Activated naive CD8-positive, alpha-beta T cell treated with anti-CD3 and anti-CD28 coated beads, Interleukin-2, amount 50 U/mL, for 24 hours (primary cell): ENCODE measurements at places on chromosomes 3 and 15.
A peak's percentile ranks its signal among the peaks of the same experiment; 100 is the strongest.

- DNase-seq = no peak
- H3K27me3 ChIP-seq = no peaks in the 10 kb centered on the region
- peak overlapping the region; percentile 83 for H3K27ac ChIP-seq
- no peak overlapping the region for H3K4me3 ChIP-seq
These were observed 66.6 kb downstream of the NUP210 start for GRCh38 chr3:13353506-13353905.

DNA sequence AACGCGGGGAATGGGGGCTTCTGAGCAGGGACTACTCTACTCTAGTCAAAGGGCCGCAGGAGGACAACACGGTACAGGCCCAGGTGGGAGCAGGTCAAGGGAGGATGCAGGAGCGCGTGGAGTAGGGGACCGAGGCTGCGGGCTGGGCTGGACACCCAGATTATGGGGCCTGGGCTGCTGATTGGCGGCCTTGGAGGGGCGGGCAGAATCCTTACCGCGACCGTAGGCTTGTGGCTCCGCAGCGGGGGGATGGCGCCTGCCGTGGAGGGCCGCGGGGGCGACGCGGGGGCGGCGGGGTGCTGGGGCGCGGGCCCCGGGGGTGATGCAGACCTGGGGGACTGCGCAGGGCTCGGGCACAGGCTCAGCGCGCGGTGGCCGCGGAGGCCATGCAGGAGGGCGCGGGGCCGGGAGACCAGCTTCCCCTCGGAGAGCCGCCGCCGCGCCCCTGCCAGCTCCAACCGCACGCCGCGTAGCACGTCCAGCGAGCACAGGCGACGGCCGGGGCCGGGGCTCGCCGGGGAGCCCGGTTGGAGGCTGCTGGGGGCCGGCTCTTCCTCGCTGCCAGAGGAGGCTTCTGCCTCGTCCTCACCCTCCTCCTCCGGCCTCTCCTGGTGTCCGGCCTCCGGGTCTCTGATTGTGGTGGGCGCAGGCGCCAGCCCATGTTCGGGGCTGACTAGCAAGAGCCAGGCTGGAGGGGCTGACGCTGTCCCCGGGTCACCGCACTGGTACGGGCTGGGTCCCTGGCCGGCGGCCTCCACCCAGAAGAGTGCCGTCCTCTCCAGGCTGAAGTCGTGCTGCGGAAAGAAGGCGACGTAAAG is 12.9 kb downstream of the UBAP1L start:
- H3K4me3 ChIP-seq = no peak overlapping the region
- no peak for DNase-seq
- H3K27me3 ChIP-seq = no peaks in the 10 kb centered on the region
- H3K27ac ChIP-seq = no peak overlapping the region
- H3K36me3 ChIP-seq = peaks cover 23% of the 10 kb centered on the region

GRCh38 chr15:47412802-47413201 is 304.5 kb upstream of the SEMA6D start:
- no peak overlapping the region for H3K4me3 ChIP-seq
- no peak for DNase-seq
- no peaks in the 10 kb centered on the region for H3K4me1 ChIP-seq
- no peaks in the 10 kb centered on the region for H3K36me3 ChIP-seq

DNA sequence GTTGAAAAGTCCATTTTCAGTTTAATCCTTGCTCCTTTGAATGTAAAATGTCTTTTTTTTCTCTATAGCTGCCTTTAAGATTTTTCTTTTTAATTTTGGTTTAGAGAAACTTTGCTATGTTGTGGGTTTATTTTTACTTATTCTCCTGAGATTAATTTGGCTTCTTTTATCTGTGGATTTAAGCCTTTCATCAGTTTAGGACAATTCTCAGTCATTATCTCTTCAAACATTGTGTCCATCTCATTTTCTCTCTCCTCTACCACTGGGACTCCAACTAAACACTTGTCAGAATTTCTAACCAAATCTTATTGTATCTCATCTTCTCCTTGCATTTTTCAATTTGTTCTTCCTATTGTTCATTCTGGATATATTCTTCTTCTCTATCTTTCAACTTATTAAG is 12.4 kb upstream of the ITGA11 start:
- peaks cover 31% of the 10 kb centered on the region for H3K27me3 ChIP-seq
- DNase-seq = no peak
- H3K36me3 ChIP-seq = no peaks in the 10 kb centered on the region
- H3K4me3 ChIP-seq = no peak overlapping the region

GRCh38 chr15:42068601-42069000 is 25.8 kb downstream of the PLA2G4D start:
- H3K27ac ChIP-seq = no peak overlapping the region
- no peaks in the 10 kb centered on the region for H3K4me1 ChIP-seq
- no peak overlapping the region for H3K4me3 ChIP-seq
- no peak for DNase-seq
- H3K36me3 ChIP-seq = no peaks in the 10 kb centered on the region
- H3K27me3 ChIP-seq = peaks cover 14% of the 10 kb centered on the region

- H3K27ac ChIP-seq = peak overlapping the region; percentile 30
- peaks cover 9% of the 10 kb centered on the region for H3K4me1 ChIP-seq
- H3K27me3 ChIP-seq = no peaks in the 10 kb centered on the region
These were observed 335.9 kb downstream of the LPP start for GRCh38 chr3:188489639-188490405.
